ENCODE measurements at places on chromosomes 16 and 17.

DNA sequence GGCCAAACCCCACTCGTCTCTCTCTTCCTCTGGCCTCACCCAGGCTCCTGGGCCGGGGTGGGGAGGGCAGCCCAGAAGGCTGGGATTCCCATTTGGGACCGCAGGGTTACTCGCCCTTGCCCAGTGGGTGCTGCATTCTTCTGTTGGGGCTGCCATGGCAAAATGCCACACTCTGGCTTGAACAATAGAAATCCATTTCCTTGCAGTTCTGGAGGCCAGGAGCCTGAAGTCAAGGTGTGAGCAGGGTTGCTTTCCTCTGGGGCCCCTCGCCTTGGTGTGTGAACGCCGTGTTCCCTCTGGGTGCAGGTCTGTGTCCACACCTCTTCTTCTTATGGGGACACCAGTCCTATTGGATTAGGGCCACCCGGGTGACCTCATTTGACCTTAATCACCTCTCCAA, 105.8 kb upstream of the GSE1 start:
- DNase-seq = no peak

GRCh38 chr17:79747508-79748294, 17.0 kb downstream of the ENPP7 start:
- DNase-seq = no peak

- no peak for DNase-seq
These were observed 48.5 kb downstream of the NOS2 start for GRCh38 chr17:27751622-27752490.

- DNase-seq = no peak
These were observed 237.8 kb downstream of the PRKCA start for GRCh38 chr17:66540131-66540781.

GRCh38 chr16:72220875-72221629, 49.1 kb upstream of the PMFBP1 start:
- DNase-seq = no peak

GRCh38 chr17:81400996-81401722, 5.9 kb downstream of the BAHCC1 start:
- DNase-seq = no peak

GRCh38 chr16:85210423-85211169, 98.3 kb upstream of the CIBAR2 start:
- no peak for DNase-seq
